GM18507 (cell line): ENCODE measurements at places on chromosomes 6 and 20.

DNA sequence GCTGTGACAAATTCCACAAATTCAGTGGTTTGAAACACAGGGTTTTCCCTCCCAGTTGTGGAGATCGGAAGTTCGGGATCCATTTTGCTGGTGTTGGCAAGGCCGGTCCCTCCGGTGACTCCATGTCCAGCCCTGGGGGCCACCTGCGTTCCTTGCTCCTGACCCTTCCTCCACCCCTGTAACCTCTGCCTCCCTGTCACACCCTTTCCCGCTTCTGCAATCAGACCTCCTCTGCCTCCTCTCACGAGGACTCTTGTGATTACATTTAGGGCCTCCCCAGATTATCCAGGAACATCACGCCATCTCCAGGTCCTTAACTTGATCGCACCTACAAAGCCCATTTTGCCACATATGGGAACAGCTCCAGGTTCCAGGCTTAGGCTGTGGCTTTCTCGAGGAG is 12.5 kb downstream of the RPS6KA2 start:
- no peak for DNase-seq

- DNase-seq: no peak
These were observed 205.7 kb downstream of the ANKRD60 start for GRCh38 chr20:58022711-58023110.

- no peak for DNase-seq
These were observed 77.0 kb downstream of the FLRT3 start for GRCh38 chr20:14260367-14260766.

- no peak for DNase-seq
These were observed 60.0 kb downstream of the RFPL4B start for GRCh38 chr6:112407101-112407590.

- no peak for DNase-seq
These were observed 415.6 kb upstream of the BTBD3 start for GRCh38 chr20:11502061-11502460.

DNA sequence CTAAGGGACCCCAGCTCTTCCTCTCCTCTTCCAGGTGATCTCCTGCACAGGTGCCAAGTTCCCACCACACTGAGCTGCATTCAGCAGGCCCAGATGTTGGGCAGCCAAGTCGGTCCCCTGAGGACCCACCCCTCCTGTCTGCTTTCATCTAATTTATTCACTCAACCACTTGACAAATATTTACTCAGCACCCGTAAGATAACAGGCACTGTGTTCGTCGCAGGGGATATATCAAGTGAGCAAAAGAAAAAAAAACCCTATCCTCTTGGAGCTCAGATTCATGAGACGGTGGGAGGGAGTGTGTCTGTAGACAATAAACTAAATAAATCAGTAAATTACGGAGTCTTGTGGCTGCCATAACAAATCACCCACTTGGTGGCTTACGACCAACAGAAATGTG is 143.6 kb downstream of the MRPL14 start:
- no peak for DNase-seq
